GF-D8 (cell line): ENCODE measurements at places on chromosomes 7 and 10.

- no peak for DNase-seq
These were observed 362.6 kb upstream of the MGMT start for GRCh38 chr10:129104266-129105045.

DNA sequence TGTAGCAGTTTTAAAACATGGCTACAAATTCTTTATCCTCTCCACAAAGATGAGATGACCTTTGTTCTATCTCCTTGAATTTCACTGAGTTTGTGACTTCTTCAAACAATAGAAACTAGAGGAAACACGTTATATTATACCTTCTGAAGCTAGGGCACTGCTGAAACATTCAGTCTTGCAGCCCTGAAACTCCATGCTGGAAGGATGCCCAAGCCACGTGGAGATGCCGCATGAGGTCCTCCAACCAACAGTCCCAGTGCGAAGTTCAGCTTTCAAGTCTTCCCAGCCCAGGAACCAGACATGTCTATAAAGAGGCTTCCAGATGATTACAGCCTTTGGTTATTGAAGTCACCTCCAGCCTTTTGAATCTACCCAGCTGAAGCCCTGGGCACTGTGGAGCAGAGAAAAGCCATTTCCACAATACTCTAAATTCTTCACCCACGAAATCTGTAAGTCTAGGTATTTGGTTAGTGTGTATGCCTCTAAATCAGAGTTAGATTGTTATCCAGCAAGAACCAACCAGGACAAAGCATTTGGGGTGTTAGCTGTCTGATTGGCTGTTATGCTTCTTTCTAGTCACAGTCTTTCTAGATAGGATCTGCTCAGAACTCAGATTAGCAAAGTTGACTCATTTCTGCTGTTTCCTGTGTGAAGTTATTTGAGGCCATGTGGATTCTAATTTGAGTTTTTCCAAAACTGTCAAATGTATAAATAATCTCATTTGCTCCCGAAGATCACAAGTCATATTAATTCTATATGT, 186.5 kb upstream of the TMEM72 start:
- DNase-seq = no peak

DNA sequence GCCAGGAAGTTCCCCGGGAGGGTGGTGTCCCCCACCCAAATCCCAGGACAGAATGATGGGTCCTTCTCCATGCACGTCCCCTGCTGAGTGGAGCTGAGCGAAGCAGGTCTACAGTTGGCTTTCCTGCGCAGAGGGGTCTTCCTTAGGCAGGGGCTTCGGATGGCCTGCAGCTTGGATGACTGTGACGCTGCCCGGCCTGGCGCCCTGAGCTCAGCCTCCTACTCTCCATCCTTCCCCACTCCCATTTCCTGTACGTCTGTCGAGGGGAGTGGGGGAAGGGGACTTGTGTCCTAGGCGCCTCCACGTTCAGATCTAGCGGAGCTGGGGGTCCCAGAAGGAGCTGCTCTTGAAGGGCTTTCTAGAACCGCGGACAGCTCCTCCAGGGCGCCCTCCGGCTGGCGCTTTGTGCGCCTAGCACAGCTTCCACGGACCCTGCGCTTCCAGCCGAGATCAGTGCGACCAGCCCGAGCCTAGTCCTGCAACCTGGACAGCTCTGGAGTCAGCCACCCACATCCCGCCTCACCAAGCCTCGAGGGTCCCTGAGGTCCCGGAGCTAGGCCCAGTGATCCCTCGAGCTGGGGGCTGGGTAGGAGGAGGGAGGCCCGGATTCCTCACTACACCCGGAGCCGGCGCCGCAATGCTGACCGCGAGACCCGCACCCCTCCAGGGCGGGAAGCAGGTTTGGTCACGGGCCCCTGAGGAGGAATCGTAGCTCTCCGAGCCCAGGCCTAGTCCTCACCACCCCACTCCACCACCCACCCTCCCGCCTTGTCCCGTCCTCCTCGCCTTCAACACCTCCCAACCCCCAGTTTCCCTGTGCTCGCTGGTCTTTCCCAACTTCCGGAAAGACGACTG, 1.9 kb downstream of the GRID1 start:
- no peak for DNase-seq

DNA sequence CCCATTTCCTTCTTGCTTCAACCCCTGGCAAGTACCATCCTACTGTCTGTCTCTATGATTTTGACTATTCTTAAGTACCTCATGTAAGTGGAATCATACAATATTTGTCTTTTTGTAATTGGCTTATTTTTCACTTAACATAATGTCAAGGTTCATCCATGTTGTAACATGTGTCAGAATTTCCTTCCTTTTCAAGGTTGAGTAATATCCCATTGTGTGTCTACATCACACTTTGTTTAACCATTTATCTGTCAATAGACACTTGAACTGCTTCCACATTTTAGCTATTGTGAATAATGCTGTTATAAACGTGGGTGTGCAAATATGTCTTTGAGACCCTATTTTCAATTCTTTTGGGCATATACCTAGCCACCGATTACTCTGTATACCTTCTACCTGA, 14.0 kb upstream of the CDK14 start:
- peak; percentile 14 for DNase-seq

- no peak for DNase-seq
These were observed 102.5 kb upstream of the CELF2 start for GRCh38 chr10:10915215-10915614.

DNA sequence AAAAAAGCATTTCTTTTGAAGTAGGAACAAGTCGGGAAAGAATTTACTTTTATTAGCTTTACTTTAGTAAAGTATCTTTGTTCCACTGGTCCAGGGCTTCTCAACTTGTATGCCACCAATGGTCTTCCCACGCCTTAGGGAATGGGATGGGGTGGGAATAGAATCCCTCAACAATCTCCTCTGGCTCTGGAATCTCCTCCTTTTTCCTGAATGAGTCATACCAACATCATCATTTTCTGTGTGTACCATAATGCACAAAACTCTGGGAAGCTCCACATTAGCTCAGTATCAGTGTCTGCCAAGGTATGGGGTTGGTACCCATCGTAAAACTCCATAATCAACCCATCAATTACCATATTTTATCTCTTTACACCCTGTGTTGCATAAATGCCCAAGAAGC, 159.4 kb upstream of the BMPER start:
- no peak for DNase-seq

DNA sequence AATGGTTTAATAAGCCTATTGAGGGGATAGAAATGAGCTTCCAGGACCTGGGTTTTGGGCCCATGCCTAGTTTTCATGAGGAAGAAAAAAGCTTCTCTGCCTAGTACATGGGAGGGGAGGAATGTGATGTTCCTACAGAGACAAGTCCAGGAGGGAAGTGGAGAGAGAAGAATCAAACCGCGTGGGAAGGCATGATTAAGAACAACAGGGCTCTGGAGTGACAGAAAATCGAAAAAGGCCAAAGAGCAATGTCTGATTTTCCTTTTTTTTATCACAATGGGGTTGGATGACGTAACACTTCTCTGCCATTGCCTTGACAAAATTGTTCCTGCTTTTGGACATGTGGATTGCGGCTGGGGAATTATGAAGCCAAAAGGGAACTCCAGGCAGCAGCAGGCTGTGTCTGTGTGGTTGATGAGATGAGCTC, 258.6 kb downstream of the CXCL12 start:
- no peak for DNase-seq

GRCh38 chr7:85320699-85321476, 134.0 kb upstream of the SEMA3D start:
- no peak for DNase-seq

- no peak for DNase-seq
These were observed 527.6 kb downstream of the PHTF2 start for GRCh38 chr7:78326189-78326588.

DNA sequence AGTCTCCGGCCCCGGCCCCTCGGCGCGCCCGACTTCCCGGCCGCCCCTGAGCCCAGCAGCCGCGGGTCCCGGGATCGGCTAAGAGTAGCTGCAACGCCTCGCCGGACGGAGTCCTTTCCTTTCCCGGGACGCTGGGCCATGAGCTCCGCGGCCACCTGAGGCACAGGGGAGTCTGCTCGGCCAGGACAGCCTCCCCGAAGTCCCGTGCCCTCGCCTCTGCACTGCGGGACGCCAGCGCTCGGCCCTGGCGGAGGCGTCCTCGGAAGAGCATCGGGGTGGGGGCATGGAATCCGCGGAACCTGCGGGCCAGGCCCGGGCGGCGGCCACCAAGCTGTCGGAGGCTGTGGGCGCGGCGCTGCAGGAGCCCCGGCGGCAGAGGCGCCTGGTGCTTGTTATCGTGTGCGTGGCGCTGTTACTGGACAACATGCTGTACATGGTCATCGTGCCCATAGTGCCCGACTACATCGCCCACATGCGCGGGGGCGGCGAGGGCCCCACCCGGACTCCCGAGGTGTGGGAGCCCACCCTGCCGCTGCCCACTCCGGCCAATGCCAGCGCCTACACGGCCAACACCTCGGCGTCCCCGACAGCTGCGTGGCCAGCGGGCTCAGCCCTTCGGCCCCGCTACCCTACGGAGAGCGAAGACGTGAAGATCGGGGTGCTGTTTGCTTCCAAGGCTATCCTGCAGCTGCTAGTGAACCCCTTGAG, 502 bp downstream of the SLC18A3 start:
- DNase-seq = no peak

- DNase-seq = no peak
These were observed 113.7 kb upstream of the DPP6 start for GRCh38 chr7:153938451-153938850.

DNA sequence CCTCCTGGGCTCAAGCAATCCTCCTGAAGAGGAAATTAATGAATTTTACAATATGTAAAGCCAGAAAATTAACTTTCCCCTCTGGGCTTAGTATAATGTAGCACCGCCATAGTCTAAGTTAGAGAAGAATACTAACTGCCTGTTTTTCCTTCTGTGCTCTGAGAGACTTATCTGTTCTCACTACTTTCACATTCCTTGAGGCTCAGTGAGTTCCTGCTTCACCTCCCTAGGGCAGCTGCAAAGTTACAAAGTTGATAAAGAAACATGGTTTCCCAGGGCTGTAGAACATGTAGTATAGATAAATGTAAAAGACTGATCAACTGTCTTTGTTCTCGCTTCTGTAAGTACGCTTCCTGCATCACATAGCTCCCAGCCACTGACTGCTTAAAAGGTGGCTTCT, 16.0 kb upstream of the OLAH start:
- no peak for DNase-seq

GRCh38 chr10:86506062-86506461, 15.5 kb downstream of the WAPL start:
- DNase-seq = no peak

GRCh38 chr7:122068999-122069398, 75.0 kb downstream of the AASS start:
- DNase-seq = no peak

DNA sequence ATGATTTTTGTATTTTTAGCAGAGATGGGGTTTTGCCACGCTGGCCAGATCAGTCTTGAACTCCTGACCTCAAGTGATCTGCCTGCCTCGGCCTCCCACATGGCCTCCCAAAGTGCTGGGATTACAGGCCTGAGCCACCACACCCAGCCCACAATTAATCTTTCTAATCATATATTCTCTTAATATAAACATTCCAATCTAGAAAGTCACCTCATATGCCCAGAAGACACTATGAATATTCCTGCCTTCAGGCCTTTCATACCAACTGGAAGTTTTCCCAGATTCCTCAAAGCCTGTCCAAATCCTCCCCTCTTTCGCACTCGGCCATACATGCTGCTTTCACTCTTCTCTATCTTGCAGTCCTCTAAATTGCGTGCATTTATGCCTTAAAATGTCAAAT, 32.6 kb downstream of the PDZD8 start:
- no peak for DNase-seq

DNA sequence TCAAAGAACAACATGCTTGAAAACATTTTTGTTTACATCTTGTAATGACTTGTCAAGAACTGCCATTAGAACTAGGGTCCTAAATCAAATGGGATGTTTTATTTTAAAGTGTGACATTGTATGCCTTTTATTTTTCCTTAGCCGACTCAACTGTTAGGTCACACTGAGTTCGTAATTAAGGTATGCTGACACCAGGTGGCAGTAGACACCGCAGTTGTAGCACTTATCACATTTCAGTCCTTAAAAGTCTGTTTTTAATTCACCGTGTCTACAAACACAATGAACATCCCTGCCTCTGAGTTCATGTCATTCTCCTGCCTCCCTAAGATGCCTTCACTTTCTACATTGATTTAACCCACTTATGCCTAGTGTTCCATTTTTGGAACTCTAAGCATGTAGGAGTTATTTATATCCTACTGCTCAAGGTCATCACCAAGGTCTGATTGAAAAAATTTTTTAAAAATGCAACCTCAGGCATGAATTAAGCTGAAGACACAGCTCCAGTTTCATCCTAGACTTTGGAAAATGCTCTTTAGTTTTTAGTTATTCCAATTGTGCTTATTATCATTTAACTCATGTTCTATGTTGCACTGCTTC, 186.1 kb downstream of the BMPER start:
- DNase-seq = no peak

- no peak for DNase-seq
These were observed 137.5 kb upstream of the RHEB start for GRCh38 chr7:151657173-151657572.

DNA sequence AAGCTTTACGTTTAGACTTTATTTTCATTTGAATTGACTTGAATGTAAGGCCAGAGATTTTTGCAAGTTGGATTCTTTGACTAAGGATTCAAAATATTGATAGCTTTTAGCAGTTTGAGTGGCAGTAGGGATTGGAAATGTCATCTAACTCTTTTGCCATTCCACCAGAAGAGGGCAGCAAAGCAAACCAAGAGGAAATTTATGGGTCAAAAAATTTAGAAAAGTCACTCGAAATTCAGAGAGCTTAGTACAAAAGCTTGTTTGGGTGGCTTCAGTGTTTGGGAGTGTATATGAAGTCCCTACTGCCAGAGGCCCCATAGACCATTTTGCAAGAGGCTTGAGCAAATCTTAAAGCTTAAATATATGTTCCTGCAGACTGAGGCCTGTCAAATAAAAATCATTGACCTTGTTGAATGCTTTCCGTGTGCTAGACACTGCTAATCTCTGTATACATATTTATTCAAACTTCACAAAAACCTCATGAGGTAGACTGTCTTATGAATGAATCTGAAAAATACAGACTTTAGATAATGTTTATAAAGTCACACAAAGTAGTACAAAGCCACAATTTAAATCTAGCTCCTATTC, 44.6 kb upstream of the RSBN1L start:
- no peak for DNase-seq

DNA sequence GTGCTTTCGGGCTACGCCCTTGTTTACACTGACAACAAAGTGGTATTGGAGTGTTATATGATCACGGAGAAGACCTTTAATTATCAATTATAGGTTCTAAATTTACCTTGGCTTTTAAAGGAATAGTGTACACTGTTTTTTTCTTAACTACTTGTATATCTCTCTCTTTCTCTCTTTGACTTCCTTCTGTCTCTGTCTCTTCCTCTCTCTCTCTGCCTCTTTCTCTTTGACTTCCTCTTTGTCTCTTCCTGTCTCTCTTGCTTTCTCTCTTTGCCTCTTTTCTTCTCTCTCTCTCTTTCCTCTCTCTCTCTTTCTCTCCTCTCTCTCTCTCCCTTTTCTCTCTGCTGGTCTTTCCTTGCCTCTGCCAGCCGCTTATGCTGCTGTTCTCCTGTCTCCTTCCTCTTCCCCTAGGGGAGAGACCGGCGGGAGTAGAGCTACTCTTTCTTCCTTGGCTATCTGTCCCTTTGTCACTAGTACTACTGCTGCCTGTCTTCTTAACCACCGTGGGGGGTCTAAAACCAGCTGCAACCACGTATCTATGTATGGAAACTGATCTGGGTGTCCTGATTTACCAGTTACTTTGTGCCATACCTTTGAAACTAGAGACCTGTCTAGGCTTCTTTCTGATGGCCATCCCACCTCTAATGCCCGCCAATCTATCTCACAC, 36.9 kb upstream of the GSDME start:
- peak; percentile 28 for DNase-seq

GRCh38 chr7:46545790-46546189, 624.7 kb upstream of the IGFBP3 start:
- DNase-seq = no peak

GRCh38 chr7:11620406-11621253, 211.4 kb downstream of the THSD7A start:
- DNase-seq = no peak

GRCh38 chr7:17038160-17038782, 156.5 kb upstream of the AGR3 start:
- no peak for DNase-seq
